Epithelial cell of proximal tubule (primary cell): ENCODE measurements at places on chromosomes 7 and 10.

GRCh38 chr7:1431634-1432380 is 27.5 kb downstream of the MICALL2 start:
- DNase-seq, result no peak

GRCh38 chr7:35749556-35749955 is 51.3 kb upstream of the SEPTIN7 start:
- DNase-seq, result no peak

GRCh38 chr10:121741248-121741792 is 143.1 kb upstream of the FGFR2 start:
- no peak for DNase-seq

- no peak for DNase-seq
Measured at GRCh38 chr10:17865351-17865750, 56.2 kb downstream of the MRC1 start.

- peak; percentile 48 for DNase-seq
Measured at GRCh38 chr10:87750001-87750671, 67.9 kb downstream of the ATAD1 start.

GRCh38 chr10:3226960-3227744 is 54.6 kb upstream of the PITRM1 start:
- DNase-seq, result peak; percentile 78

DNA sequence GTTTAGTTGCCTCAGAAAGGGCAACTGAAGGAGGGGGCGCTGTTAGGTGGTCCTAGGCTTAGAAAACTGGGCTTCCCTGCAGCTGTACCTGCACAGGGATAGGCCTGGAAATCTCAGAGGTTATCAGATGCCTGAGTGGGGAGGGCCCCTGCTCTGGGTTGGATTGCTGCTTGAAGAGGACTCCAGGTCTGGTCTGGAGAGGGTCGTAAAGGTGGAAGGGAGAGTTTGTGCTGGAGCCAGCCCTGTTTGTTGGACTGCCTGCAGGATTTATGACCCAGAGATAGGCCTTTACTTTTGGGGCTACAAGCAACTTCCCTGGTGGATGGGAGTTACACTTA is 765.9 kb downstream of the GRID1 start:
- DNase-seq, result no peak

GRCh38 chr10:98404571-98405359 is 10.2 kb downstream of the PYROXD2 start:
- no peak for DNase-seq

DNA sequence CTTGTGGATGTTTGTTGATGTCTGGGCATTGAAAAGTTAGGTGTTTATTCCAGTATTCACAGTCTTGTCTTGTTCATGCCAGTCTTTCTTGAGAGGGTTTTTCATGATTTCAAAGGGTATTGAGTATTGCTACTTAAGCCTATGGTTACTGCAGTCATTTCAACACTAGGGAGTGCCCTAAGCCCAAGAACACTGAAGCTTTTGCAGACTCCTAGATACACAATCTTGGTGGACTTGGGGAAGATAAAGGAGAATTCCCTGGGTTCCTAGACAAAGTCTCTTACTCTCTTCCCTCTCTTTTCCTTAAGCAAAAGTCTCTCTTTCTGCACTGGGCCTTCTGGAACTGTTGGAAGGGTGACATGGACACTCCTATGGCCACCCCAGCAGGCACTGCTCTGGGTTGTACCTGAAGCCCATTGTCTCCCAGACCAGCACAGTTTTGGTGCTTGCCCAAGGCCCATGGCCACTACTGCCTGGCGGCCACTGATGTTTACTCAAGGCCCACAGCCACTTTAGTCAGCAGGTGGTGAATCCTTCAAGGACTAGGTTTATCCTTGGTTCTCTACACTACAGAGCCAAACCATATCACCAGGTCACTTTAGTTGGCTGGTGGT is 24.9 kb downstream of the SAMD9 start:
- peak; percentile 12 for DNase-seq

DNA sequence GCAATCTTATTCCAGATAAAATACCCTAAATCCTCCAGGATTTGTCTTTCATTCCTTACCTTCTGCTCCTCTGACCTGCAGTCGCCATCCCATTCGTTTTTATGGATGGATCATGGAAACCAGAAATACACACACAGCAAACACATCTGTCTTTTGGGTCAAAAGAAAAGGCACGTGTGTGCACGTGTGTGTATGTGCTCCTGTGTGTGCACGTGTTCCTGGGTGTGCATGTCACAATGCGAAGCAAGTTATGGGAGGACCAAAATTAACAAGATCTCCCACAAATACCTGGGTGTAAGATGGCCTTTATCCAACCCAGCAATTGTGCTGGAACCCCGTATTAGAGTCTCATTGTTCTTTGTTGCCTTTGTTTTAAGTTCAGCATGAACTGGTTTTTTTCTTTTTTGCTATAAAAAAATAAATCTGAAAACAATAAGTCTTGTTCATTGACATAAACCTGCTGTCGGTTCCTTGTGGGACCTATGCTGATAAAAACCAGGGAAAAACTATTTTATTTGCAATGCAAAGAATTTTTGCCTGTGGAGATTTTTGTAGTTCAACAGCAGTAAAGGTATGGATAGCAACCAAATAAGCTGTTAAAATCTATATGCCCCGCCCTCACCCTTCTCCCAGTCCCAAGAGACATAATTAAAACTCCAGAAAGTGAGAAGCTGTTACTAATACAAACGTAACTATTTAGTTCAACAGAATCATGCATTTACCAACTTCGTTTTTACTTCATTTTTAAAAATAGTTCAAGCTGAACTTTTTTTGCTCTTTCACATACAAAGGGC is 229.6 kb downstream of the CREB5 start:
- DNase-seq, result no peak

- DNase-seq, result no peak
Measured at GRCh38 chr10:126917975-126918908, 13.0 kb downstream of the DOCK1 start.

DNA sequence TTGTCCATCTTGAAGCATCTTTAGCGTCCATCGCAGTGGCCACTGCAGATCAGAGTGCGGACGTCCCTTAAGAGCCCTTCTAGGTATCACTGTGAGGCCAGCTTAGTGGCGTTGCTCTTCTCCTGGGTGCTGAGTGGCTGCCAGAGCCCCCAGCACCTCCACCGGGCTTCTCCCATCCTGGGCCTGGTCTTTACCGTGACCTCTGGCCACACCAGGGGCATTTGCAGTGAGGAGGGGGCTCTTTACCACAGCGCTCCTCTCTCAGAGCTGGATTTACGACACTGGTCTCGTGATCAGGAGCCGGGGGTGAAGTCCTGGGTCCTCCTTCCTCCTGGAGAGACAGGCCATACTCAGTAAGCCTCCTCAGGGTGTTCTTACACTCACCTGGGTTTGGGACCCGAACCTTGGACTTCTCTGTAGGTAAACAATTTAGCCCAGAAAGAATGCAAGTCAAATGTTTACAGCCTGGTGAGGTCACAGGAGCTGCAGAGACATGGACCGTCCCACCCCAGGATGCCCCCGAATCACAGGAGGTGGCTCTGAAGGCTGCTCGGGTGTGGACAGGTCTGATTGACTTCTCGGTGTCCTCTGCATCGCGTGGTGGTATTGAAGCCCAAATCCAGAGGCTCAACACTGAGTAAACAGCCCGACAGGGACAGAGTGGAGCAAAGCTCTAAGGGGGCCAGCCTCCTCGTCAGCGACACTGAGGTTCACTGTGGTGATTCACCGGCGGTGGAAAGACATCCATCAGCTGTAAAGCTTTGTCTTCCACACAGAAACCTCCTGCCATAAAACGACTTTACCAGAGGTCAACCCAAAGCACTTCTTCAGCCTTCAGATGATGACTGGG is 33.0 kb downstream of the JAKMIP3 start:
- no peak for DNase-seq

DNA sequence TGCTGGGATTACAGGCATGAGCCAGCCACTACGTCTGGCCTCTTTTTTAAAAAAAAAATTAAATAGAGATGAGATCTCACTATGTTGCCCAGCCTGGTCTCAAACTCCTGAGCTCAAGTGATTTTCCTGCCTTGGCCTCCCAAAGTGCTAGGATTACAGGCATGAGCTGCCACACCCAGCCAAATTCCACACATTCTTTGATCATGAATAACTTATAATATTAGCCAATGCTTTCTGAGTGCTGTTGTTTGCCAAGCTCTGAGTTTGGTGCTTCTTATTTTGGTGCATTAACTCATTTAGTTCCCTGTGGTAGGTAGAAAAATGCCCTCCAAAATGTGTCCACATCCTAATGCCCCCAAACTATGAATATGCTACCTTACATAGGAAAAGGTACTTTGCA is 47.2 kb upstream of the MKI67 start:
- no peak for DNase-seq

- no peak for DNase-seq
Measured at GRCh38 chr10:70459061-70459773, 17.7 kb upstream of the NODAL start.

DNA sequence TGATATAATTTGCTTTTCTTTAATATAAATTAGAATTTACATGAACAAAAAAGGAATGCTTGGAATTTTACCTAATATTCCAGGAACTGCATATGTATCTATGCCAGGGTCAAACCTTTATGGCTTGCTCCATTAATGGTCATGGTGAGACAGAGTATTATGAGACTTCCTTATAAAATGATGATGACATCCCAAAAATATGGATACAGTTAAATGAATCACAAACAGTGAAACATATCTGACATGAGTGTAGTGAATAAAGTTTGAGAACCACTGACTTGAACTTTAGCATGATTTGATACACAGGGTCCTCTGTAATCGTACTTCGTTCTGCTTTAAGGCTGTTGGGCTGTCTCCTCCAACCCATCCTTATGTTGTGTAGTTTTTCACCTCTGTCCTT is 51.8 kb downstream of the MARCHF5 start:
- DNase-seq, result no peak

GRCh38 chr7:31443457-31443856 is 70.4 kb upstream of the ITPRID1 start:
- peak; percentile 18 for DNase-seq

GRCh38 chr10:3366043-3366442 is 193.5 kb upstream of the PITRM1 start:
- no peak for DNase-seq

DNA sequence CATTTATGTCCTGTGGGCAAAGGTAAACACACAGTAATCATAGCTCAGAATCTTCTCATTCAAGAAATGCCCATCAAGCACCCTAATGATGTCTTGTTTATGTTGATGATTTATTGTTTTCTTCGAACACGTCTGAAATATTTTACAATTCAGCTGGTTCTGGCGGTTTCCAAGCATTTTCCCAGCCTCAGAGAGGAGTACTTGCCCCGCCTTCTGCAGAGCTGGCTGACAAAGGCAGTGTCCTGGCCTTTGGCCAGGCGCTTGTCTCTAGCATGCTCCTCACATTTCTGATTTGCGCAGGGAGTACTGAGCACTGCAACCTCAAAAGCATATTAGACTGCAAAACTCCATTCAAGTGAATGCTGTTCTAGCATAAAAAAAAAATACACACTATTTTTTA is 314.2 kb upstream of the GNAI1 start:
- no peak for DNase-seq

- DNase-seq, result no peak
Measured at GRCh38 chr7:137082391-137082790, 213.9 kb downstream of the CHRM2 start.

DNA sequence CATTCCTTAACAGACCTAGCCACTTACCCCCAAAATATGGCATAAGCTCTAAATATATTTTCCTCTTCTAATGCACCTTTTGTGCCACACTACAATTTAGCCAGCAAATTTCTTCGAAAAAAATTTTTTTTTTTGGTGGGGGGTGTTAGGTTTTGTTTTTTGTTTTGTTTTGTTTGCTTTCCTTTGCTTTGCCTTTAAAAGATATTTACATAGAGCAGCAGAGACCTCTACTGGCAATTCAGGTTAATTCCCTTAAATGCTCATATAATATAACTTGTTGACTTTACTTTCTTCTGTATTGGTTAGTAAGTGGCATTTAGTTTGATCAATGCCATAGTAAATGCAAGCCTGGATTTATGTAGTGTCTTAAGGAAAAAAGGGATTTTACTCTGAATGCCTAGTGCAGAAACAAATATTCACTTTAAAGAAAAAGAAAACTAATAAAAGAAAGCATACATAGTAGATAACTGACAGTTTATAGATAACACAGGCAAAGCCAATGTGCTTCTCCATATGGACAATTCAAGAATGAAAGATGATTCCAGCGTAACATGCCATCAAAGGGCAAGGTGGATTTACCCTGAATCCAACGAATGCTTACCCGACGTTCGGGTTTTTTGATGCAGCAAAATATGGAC is 1250.6 kb downstream of the GATA3 start:
- DNase-seq, result no peak

DNA sequence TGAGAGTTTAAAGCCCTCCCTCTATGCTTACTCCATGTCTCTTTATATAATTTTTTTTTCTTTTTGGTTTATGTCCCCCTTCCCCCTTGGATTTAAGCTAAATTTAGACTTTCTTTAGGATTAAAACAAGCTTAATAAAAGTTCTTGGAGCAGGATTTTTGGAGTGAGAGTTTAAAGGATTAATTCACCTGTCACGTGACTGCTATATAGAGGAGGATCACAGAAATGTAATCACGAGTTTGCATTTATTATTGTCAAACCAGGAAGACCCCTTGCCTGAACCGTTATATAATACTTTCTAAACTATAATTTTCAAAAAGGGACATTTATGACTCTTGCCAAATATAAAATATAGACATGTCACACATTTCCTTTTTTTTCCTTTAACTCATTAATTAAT is 78.1 kb upstream of the IMMP2L start:
- DNase-seq, result no peak

GRCh38 chr7:117582219-117582704 is 102.4 kb downstream of the CFTR start:
- no peak for DNase-seq

DNA sequence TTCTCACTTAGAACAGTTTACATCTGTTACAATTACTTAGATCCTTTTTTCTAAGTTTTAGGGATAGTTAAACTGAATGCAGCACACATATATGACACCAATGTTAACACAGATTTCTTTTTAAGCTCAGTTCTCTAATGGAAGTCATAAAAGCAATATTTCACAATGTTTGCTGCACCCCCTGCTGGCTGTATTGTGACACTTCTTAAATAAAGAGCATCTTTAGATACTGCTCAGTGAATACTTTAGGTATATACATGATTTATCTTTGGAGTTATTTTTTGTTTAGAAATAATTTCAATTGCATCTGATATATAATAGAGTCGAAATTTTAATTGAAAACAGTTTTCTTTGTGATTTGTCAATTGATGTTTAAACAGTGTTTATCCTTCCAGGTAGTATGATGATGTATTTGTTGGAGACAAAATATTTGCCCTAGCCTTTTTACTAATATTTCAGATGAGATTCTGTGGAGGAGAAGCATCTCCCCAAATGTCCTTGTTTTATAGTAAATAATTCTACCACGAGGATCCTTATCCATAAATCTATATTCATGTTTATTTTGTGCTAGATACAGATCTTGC is 174.4 kb downstream of the ST7 start:
- DNase-seq, result no peak

DNA sequence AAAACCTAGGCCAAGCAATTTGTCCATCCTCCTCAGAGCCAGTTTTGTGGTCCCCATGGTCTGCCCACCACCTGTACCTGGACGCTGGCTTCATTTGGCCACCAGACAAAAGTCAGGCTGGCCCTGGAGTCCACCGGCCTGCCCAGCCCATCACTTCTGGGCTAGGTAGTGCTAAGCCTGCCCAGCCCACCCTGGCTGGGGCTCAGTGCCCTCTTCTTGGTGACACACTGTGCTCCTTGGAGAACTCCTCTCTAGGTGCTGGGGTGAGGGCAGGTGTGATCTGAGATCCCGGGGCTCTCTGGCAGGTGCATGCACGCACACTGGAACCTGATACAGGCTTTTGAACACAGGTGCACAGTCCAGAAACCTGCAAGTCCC is 1.1 kb downstream of the AIFM2 start:
- DNase-seq, result no peak

- DNase-seq, result no peak
Measured at GRCh38 chr10:80136134-80136571, 3.6 kb downstream of the PLAC9 start.
